ENCODE measurements at places on chromosomes 12 and 14.

GRCh38 chr14:80988735-80989429 lies 33.5 kb downstream of the TSHR start:
- DNase-seq = no peak

- DNase-seq = no peak
These were observed 13.1 kb downstream of the KRT83 start for GRCh38 chr12:52307836-52308805.

DNA sequence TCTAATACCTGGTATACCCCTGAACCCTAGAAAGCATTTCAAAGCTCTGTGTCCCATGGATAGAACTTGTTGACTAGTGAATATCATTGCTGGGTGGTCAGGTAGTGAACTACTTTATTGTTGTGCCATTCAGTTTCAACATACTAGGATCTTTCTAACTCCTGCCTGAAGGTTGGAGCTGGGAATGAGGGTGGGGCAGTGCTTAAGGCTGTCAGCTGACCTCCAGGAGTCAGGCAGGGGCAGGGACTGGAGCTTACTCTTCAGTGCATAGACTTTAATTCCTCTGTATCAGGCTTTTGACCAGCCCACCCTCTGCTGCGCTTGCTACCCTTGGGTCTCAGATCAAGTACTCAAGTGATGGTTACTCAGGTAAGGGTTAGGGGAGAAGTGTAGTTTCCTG lies 102.6 kb upstream of the RFX4 start:
- DNase-seq = no peak

DNA sequence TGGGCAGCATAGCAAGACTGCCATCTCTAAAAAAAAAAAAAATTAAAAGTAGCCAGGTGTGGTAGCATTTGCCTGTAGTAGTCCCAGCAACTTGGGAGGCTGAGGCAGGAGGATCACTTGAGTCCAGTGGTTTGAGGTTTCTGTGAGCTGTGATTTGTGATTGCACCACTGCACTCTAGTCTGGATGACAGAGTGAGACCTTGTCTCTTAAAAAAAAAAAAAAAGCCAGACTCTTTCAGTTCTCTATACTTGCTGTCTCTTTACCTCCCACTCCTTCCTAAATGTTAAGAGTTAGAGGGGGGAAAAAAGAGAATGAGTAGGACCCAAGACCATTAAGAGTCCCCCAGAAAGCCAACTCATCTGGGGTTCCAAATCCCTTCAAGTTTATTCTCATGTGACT lies 17.8 kb downstream of the EIF2S1 start:
- DNase-seq = no peak

GRCh38 chr12:131795690-131796410 lies 32.3 kb upstream of the MMP17 start:
- DNase-seq = no peak

GRCh38 chr14:104171895-104172294 lies 33.5 kb downstream of the KIF26A start:
- DNase-seq = no peak

DNA sequence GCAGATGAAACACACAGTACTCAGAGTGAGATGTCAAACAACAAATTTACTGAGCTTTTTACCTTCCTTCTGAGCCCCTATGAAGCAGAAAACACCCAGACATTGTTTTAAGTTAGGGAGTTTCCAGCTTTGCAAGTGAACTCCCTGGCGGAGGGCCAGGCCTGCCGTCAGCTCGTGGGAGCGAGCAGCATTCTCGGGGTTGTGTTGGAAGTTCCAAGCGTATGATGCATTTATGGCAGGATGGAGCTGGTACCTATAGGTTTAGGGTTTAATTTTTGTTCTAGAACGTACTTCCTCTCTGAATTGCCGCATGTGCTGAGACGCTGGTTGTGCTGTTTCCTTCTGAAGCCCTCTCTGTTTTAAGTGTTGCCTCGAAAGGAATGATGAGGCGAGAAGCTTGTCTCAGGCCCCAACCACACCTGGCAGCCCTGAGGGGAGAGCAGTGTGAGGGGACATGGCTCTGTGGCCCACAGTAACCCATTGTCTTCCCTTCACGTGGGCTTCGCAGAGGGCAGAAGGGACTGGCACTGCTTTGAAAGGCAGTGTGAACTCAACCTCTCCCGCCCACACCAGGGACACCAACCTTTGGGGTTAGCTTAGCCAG lies 76.6 kb downstream of the SSPN start:
- no peak for DNase-seq

GRCh38 chr12:112178796-112179195 lies 53.4 kb downstream of the TRAFD1 start:
- no peak for DNase-seq

GRCh38 chr14:91008759-91009409 lies 51.6 kb downstream of the RPS6KA5 start:
- no peak for DNase-seq

- DNase-seq = no peak
These were observed 124.4 kb downstream of the MYRFL start for GRCh38 chr12:69949311-69950002.

GRCh38 chr12:2583091-2583497 lies 211.7 kb upstream of the FKBP4 start:
- no peak for DNase-seq

DNA sequence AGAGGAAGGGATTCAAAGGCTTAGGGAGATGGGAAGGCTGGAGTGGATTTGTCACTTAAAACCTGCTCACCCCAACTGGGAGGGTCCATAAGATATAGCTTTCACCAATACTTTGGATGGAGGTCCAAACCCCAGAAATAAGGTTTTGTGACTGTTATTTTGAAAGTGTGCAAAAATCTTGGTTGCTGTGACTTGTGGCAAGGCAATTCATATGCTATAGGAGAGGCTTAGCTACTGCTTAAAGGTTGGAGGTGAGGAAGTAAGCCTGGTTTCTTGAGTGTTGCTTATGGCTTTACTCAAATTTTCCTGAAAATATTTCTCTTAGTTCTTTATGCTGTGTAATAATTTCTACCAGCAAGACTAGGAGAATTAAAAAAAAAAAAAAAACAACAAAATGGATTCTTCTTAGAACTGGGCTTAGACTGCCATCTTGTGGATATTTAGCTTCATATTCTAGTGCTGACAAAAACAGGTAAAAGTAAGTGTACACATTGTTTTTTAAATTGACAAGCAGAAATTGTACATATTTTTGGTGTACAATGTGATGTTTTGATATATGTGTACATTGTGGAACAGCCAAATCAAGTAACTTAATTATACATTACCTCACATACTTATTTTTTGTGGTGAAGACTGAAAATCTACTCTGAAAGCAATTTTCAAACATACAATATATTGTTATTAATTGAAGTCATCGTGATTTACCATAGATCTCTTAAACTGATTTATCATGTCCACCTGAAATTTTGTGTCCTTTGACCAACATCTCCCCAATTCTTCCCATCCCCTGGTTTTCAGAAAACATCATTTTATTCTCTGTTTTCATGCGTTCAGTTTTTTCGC lies 23.0 kb downstream of the PDE6H start:
- no peak for DNase-seq

GRCh38 chr14:100982762-100983161 lies 79.2 kb upstream of the RTL1 start:
- DNase-seq = no peak

- DNase-seq = no peak
These were observed 499 bp downstream of the TOGARAM1 start for GRCh38 chr14:44962334-44963043.

DNA sequence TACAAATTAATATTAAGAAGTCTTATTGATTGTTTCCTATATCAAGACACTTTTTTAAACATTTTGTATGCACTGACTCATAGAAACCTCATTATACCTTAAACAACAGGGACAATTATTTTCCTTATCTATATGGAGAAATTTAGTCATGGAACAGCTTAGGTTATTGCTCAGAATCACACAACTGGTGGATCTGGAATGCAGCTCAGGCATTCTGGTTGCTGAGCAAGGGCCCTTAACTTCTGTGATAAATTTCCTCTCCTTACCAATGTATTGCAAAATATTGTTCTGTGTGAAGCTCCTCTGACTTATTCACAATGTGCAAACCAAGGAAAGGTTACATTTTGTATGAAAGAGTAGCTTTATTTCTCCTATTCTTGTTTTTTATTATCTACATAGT lies 817.8 kb downstream of the LRFN5 start:
- no peak for DNase-seq

GRCh38 chr14:99205086-99205688 lies 66.8 kb downstream of the BCL11B start:
- no peak for DNase-seq

- DNase-seq = no peak
These were observed at the start of gene B3GNT4 for GRCh38 chr12:122203301-122204166. Gene B3GNT4, plus strand, starts transcription at chr12:122203709. Its CDS starts 910 bp downstream, at chr12:122204619.

- no peak for DNase-seq
These were observed at the start of gene DTX3 for GRCh38 chr12:57604454-57604991. Gene DTX3, plus strand, starts transcription at chr12:57604824. Its CDS starts 1,694 bp downstream, at chr12:57606518.

- no peak for DNase-seq
These were observed 13.6 kb downstream of the TULP3 start for GRCh38 chr12:2904260-2904659.

DNA sequence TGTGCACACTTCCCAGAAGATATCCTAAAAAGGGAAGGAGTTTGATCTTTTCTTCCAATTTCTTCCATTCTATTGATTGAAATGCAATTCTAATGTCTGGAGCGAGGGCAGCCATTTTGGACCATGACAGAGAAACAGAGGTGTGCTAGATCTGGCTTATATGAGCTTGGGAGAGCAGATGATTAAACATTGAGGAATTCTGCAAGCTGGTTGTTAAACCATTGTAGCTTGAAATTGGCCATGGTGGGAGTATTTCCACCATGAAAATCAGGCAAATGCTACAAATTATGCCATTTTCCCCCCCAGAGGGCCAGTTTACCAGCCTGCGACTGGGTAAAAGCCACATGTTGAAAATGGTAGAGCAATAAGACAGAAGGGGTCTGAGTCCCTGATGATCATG lies 155.0 kb downstream of the PAWR start:
- DNase-seq = no peak

GRCh38 chr14:73588695-73589094 lies 3.0 kb upstream of the ACOT4 start:
- no peak for DNase-seq

- DNase-seq = no peak
These were observed 62.3 kb downstream of the SPRING1 start for GRCh38 chr12:116675339-116676107.

DNA sequence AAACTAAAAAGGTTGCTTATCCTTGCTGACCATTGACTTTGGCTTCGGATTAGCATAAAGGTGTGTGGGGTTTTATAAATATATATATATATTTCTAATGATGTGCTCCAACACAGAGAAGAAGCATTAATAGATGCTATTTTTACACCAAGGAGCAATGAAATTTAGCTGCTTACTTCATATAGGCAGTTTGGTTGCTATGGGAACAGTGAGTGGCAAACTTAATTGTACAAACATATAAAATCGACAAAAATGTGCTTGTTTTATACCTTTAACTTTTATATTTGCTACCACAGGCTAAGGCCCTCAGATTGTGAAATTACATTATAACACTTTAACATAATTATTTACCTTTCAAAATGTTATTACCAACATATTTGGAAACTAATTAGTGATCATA lies 303.4 kb downstream of the SEC23A start:
- no peak for DNase-seq

DNA sequence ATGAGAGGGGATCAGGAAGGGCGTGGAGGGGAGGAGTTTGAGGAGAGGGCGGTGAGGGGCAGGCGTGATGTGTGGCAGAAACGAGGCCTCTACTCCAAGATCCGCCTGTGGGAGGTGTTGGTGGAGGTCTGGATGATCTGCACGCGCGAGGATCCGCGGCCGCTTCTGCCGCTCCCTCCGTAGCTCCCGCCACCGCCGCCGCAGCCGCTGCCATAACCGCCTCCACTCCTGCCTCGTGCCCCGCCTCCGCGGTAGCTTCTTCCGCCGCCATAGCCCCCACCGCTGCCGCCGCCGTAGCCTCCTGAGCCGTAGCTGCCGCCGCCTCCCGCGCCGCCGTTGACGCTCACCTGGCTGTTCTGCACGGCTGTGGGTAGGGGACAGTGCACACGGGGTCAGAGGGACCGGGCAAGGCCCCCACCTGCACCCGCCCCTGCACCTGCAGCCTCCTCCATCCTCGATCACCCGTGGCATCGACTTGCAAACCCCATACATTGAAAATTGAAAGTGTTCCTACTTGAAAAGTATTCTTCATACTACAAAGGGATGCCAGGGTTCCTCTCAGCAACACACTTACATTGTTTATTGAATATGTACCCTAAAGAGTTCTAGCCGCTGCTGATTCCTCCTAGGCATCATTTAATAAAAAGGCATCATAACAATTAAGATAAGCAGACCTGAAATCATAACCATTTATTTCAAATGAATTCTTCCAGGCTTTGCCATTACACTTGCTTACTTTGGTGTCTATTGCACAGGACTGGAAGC lies 11.1 kb upstream of the KRT1 start:
- DNase-seq = no peak

DNA sequence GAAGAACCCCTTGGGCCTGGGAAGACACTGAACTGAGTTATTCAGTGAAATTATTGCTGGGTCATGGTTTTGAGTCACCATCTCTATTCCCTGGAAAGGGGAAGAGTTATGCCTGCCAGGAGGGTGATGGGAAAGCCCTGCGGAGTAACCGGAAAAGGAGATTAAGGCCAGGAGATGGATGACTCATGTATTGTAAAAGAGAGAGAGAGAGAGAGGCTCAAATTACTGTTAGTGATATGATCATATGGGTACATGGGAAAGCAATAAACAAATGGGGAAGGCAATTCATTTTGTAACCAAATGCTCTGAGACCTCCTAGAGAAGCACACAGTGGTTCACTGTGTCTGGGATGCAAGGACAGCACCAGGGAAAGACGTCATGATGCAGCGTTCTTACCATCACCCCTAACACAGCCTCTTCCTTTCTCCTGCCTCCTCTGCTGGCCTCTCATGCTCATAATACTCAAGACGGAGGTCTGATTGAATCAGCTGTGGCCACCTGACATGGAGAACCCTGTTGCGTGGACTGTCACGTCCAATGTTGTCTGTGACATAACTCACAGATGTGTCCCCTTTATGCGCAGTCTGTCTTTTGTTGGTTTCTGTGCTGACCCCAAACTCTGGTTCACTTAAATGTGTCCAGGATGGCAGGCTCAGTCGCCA lies 243.7 kb downstream of the TMEM132D start:
- no peak for DNase-seq

DNA sequence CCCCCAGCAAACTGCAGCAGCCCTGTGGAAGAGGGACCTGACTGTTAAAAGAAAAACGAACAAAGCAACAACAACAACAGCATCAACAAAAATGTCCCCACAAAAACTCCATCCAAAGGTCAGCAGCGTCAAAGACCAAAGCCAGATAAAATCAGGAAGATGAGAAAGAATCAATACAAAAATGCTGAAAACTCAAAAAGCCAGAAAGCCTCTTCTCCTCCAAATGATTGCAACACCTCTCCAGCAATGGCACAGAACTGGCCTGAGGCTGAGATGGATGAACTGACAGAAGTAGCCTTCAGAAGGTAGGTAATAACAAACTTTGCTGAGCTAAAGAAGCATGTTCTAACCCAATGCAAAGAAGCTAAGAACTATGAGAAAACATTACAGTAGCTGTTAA lies 45.4 kb upstream of the PPP4R3A start:
- DNase-seq = no peak
